ENCODE measurements at places on chromosomes 12 and 14.

DNA sequence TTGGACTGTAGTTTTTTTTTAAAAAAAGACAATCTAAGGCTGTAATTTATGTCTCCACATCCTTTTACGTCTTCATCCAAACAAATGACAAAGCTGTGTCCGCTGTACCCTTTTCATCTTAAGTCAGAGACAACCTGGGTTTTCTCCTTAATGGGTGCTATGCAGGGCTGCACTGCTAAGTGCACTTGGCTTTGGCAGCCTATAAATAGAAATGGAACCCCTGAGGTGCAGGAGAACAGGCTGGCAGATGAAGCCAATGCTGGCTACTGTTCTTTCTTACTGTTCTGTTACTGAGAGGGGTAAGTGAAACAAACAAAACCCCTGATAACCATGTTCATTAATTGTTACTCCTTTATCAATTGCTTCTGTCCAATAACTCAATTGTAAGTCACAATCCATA, 47.1 kb upstream of the KICS2 start:
- DNase-seq = no peak

DNA sequence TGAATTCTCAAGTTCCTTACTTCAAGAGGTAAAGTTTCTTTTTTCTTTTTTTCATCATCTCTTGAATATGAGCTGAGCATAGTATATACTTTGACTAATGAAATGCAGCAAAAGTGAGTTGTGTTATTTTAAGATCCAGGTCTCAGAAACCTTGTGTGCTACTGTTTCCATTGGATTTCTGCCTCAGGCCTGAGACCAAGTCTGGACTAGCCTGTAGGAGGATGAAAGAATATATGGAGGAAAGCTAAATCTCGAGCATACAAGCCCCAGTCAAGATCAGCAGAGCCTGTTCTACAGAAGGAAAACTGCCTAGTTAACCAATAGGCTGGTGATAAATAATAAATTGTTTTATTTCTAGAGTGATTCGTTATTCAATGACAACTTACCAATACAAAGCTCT, 652.5 kb downstream of the C12orf50 start:
- no peak for DNase-seq

- DNase-seq = no peak
Observed at GRCh38 chr12:115160271-115161128, 476.5 kb upstream of the TBX3 start.

- DNase-seq = no peak
Observed at GRCh38 chr12:113201187-113202177, 16.0 kb downstream of the RITA1 start.

DNA sequence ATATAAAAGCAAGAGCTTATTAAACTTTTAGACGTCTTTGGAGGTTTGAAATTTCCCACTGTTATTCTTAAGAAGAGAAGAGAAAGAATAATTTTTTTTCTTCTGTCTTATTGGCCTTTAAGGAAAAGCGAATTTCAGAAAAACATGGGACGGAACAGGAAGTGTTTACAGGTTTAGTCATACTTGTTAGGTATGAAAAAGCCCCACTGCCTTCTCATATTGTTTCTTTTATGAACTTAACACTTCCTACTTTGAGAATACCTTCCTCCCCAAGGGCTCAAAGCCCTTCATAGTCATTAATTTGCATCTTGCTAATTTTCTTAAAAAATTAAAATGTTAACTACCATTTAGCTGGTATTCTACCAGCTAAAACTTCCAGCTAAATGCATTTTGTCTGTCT, 82.0 kb downstream of the ETV6 start:
- DNase-seq = no peak

DNA sequence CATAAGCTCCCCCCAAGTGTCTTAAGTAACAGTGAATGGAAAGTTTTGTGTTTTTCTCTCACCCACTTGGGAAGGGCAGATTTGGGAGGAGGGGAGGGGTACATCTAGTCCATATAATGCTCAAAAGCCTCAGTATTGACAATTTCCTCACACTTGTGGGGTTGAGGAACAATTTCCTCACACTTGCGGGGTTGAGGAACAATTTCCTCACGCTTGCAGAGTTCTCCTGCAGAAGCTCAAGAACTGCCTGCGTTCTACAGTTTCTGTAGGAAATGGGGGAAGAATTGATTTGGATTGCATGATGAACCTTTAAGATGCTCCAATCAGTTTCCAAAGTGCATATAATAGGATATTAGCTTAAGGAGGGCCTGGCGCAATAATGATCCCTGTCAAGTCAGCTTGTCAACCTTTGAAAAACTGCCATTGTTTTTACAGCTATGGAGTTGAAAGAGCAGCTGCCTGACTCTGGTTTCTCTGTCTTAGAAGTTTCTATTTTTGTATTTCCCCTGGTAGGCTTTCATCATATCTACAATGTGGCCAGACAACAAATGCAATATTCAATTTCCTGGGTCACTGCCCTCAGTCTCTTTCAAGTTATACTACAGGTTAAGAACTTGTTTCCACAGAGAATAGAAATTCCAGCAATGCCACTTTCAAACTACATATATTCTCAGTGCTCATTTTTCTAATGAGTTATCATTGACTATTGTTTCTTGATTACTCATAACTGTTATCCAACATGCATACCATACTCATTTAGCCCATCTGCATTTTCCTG, 66.5 kb downstream of the PLEKHG7 start:
- DNase-seq = no peak

DNA sequence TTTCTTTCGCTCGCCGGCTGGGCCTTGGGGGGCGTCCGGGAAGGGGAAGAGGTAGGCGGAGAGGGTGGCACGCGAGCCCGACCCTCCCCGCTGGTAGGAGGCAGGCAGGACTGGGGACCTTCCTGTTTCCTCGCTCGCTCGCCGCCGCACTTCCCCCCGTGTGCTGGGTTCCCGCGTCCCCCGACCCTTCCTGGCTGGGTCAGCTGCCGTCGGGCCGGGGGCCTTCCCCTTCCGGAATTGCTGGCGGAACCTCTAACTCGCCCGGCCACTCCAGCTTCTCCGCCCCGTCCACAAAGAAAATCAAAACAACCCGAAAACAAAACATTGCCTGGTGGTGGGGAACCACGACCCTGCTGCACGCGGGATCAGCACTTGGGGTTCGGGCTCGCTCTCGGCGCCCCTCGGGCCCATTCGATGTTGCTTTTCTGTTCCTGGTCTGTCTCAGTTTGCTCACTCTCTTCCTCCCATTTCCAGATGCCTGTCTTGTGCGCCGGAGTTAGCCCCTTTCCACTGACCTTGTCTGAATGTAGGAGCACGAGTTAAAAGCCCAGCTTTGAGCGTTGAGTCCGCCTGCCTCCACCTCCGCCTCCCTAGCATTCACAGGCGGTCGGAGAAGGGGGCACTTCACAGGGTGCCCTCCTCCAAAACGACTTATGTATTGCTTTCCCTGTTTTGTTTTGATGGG, 581 bp downstream of the PAPOLA start:
- peak; percentile 18 for DNase-seq

DNA sequence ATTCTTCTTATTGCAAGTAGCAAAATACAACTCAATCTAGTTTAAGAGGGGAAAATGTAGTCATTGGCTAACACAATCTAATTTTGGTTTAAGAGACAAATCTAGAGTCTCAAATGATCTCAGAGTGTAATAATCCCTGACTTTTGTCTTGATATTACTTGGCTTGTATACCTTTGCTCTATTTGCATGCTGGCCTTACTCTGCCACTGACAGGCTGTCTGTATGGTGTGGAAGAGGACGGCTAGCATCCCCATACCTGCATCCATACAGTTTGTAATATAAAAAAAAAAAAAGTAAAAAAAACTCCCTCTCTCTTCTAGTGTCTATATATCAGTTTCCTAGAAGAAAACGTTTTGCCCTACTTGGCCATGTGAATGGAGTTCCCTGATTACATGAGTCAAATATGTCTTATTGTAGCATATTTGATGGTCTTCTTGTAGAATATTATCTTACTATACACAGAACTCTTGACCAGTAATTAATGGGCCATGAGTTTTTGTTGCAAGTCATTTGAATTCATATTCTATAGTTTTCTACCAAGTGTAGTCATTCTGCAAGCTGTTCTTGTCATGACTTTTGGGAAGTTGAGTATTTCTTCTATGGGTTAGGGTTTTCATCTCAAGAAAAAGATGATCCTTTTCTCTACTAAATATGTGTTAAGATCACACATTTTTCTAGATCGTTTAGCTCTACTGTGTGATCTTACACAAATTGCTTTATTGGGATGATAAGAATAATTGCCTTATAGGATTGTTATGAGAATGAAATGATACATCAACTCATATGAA, 8.2 kb downstream of the HIF1A start:
- no peak for DNase-seq

GRCh38 chr12:22529281-22530060, 14.9 kb downstream of the C2CD5 start:
- no peak for DNase-seq

GRCh38 chr14:52399921-52400595, 85.9 kb downstream of the PTGER2 start:
- DNase-seq = no peak

DNA sequence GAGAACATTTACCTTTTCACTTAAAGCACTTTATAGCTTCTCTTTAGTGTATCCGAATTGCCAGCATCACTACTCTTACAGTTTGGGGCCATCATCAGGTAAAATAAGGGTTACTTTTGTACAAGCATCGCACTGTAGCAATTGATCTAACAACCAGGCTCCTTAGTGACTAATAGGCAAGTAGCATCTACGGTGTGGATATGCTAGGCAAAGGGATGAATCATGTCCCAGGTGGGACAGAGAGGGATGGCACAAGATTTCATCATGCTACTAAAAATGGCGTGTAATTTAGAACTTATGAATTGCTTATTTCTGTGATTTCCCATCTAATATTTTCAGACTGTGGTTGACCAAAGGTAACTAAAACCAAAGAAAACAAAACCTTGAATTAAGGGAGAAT, 582.3 kb downstream of the KCNH5 start:
- DNase-seq = no peak

- no peak for DNase-seq
Observed at GRCh38 chr12:13537623-13538022, 341.1 kb downstream of the EMP1 start.

GRCh38 chr14:61257469-61258057, 23.6 kb downstream of the TMEM30B start:
- no peak for DNase-seq

GRCh38 chr14:50741567-50741966, 73.5 kb upstream of the SAV1 start:
- no peak for DNase-seq

GRCh38 chr12:59372956-59373355, 222.9 kb upstream of the SLC16A7 start:
- DNase-seq = no peak

- DNase-seq = no peak
Observed at GRCh38 chr14:31465111-31465510, 7.8 kb upstream of the DTD2 start.

GRCh38 chr12:19654650-19655376, 215.5 kb downstream of the AEBP2 start:
- no peak for DNase-seq

DNA sequence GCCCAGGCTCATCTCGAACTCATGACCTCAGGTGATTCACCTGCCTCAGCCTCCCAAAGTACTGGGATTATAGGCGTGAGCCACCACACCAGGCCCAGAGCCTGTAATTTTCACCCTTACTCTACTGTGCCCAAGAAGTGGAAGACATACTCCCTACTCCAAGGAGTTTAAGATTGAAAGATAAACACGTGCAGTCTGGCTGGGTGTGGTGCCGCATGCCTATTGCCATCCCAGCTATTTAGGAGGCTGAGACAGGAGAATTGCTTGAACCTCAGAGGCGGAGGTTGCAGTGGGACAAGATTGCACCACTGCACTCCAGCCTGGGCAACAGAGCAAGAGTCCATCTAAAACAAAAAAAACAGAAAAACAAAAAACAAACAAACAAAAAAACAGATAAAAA, 90.0 kb downstream of the NINJ2 start:
- DNase-seq = no peak

DNA sequence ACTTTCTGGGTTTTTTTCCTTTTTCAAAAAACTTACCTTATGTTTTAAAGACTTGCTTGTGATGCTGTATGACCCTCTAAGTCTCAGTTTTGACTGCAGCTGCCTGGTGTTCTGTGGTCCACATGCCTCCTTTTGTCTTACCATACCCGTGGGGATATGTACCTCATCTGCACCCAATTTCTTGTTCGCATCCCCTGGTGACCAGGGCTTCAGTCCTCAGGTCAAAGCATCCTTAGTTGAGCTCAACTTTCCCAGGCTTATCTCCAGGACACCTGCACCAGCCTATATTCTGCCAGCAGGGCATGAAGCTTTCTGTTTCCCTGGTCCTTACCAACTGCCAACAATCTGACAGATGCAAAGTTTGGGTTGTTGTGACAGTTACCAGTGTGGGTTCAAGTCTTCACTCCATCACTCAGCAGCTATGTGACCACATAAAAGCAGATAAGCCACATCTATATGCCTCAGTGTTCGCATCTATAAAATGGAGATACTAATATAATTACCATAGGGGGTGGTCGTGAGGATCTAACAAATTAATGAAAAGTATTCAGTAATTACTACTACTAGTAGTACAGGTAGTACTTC, 94.0 kb downstream of the NTF3 start:
- no peak for DNase-seq

DNA sequence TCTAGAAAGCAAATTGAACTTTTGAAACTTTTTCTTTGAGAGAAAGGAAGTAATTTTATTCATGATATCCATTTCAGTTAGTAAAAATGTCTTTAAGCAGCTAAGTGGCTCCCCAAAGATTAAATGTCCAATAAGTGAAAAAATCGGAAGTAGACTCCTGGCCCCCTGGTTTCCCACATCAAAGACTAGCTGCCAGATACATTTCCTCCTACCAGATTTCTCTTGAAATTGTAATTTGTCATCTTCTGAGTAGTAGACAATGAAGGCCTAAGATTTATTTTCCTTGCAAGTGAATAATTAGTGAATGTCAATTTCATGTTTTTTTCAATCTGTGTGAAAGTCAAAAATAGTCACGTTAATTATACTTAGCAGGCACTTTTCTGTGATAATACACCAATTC, 321.9 kb downstream of the SYT1 start:
- no peak for DNase-seq
